ENCODE measurements at places on chromosomes 4 and X.

GRCh38 chrX:117752745-117753144 is 363.9 kb downstream of the KLHL13 start:
- DNase-seq: no peak

DNA sequence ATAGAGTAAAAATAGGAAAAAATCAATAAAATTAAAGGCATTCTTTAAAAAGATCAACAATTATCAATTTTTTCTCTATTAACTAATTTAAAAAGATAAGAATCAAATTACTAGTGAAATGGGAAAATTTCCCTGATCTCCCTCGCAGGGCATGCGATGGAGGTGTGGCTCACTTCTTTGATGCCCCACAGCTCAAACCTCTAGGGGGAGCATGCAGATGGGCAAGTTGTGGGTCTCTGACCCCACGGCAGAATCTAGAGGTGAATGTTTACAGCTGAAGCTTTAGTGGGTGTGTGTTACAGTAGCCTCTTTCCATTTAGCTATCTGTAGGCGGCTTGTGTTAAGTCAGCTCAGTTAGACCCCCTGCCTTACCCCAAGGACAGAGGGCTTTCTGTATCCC is 1348.8 kb downstream of the PCDH18 start:
- no peak for DNase-seq

- DNase-seq: no peak
These were observed 85.0 kb downstream of the NFKB1 start for GRCh38 chr4:102586002-102586643.

- DNase-seq: peak; percentile 89
These were observed 371.2 kb downstream of the AFF2 start for GRCh38 chrX:148871422-148872160.

GRCh38 chr4:87974856-87975462 is 555 bp upstream of the SPP1 start:
- DNase-seq: no peak

- DNase-seq: no peak
These were observed 21.3 kb upstream of the CXCL6 start for GRCh38 chr4:73815145-73815544.

DNA sequence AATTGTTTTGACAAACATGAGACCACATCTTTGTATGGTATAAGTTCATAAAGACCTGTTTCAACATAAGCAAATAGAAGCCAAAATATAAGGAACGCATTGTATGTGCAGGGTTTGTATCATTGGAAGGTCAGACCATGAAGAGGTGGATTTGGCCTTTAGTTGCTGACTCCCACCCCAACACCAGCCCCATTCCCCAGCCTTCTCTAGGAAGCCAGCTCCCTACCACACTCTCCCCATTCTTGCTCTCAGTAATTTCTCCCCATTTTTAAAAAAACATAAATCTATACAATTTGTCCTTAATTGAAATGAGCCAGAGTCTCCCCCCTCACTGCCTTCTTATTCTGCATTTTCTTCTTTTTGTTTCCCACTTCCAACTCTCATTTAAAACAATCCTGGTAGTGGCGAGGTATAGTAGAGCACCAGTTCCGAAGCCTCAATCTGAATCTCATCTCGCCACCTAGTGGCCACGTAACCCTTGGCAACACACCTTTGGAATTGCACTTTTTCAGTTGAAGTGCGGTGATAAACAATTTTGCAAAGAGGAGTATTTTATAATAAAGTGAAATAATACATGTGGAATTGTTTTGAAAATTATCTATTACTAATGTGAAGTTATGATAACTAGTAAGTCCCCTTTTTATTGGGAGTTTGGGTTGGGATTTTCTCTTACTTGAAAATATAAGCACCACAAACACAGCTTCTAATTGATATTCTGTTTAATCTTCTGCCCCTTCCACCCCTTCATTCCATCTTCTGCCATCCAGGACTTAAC is 126.6 kb downstream of the ASB9 start:
- DNase-seq: peak; percentile 35

DNA sequence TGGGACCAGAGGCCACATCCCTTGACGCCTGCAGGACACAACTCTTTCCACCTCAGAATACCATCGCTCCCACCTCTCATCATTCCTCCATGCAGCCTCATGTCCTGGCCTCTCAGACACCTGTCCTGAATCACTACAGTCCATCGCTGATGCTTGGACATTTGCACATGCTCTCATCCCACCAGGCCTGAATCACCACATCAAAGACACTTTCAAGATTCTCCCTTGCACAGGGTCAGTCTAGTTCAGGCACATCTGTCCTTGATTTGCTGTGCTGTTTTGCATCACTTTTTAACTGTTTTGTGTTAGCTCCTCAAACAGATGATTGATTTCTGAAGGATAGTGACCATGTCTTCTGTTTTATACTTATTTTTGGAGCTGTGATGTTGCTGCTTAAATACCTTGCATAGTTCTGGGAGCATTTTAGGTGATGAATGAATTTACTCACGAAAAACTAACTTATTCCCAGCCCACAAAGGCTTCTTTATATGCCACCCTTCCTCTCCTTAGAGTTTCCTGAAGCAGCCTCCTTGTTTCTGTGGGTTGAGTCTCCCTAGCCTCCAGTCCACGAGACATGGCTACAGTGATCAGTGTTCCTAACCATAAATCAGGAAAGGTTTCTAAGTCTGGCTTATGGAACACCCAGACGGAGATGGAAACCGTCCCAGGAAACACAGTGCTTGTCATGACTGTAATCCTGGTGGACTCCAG is 2.6 kb downstream of the FAM114A1 start:
- DNase-seq: no peak

- DNase-seq: peak; percentile 97
These were observed 13.5 kb downstream of the NSUN7 start for GRCh38 chr4:40763228-40763716.

GRCh38 chrX:44088510-44089144 is 115.4 kb upstream of the NDP start:
- DNase-seq: no peak

DNA sequence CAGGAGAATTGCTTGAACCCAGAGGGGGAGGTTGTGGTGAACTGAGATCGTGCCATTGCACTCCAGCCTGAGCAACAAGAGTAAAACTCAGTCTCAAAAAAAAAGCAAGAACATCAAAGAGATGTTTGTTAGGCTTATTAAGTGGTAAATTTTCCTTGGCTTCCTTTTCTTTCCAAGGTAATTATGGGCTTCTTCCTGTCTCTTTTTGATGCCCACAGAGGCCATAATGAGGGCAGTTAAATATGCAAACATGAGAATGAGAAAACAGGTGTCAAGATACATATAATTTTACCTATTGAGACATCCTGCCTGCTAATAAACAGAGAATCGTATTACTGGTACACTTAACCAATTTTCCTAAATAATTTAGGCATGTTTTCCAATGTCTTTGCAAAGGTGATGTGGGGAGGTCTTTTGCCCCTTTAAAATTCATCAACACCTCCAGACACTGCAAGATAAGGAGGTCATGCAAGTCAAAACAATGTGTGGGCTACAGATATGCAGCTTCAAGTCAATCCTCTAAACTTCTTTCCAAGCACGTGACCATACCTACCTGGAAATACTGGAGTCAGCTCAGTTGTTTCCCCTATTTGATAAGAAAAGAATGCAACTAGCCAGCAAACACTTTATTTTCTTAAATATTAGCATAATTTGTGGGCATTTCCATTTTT is 2.7 kb downstream of the SLC39A8 start:
- DNase-seq: no peak

DNA sequence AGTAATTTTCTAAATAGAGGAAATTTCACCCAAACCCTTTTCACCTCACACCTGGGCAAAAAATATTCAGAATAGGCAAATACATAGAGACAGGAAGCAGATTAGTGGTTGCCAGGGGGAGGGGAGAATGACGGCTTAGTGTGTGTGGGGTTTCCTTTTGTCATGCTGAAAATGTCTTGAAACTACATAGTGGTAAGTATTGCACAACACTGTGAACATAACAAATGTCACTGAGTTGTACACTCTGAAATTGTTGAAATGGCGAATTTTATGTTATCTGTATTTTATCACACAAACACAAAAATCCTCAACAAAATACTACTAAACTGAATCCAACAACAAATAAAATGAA is 60.7 kb upstream of the PLAC1 start:
- DNase-seq: peak; percentile 27
